Stimulated activated CD4-positive, alpha-beta T cell treated with anti-CD3 and anti-CD28 coated beads, Interleukin-1b, Interleukin-23, amount 100 ng/mL, for 1 hour (primary cell): ENCODE measurements at places on chromosomes 5 and 9.

DNA sequence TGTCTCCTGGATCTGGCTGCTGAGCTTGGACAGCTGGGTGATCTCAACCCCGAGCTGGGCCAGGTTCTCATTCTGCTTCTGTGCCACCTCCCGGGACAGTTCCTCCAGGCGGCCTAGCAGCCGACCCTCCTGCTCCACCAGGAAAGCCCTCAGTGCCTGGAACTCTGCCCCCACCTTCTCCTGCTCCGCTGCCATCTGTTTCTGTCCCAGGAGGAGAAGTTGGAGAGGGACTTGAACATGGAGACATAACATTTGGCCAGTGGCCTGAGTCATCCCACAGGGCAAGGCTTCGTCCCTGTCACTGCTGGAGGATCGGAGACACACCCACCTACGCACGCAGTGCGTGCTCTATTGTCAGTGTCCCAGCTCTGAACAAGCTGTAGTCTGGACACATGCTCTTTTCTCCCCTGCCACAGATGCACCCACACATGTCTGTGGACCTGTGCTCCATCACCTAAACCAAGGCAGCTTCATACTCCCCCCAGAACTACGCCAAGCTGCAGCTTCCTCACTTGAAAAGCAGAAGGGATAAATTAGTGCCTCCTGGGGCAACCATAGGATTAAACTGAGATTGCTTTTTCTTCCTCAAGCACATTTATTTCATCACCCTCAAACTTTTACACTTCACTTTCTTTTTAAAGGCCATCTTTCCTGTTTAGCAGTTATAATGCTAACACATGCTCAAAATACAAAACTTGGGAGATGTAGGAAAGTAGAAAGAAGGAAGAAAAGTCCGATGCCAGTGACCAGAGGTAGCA, 4.9 kb downstream of the TRIM7 start:
- DNase-seq: no peak

DNA sequence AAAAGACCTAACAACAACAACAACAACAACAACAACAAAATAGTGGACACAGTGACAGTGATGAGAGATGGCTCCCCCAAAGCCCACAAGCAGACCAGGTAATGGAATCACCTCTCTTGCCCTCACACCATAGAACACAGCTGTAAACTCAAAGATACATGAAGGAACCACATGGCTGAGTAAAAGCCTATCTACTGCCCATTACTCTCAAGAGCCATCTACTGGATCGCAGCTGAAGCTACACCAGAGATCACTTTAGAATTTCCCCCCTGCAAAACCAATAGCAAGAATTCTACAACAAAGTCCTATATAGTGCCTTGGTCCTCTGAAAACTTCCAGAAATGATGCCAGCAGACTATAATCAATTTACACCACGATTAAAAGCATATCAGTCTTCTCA, 1537.6 kb upstream of the CDH9 start:
- no peak for DNase-seq

- no peak for DNase-seq
Observed at GRCh38 chr5:65721050-65721719, 724 bp downstream of the SGTB start.

GRCh38 chr5:168370831-168371230, 79.4 kb downstream of the WWC1 start:
- no peak for DNase-seq

DNA sequence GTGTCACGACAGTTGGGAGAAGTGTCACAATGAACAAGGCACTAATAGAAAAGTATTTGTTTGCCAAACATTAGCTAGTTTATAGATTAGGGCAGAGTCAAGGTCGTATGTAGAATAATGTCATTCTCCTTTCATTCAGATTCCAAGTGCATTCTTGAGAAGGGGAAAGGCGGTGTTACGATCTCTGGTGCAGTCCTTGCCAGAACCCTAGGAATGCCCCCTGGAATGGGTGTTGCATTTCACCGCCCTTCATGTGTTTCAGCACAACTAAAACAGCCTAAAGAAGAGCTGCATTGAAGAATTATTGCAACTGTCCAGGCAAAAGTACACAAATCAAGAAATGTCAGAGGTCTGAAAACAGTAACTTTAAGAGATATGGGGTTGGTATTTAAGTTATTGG, 721.0 kb upstream of the WWC1 start:
- DNase-seq: no peak

GRCh38 chr5:177366528-177367322, 9.0 kb downstream of the RGS14 start:
- no peak for DNase-seq

DNA sequence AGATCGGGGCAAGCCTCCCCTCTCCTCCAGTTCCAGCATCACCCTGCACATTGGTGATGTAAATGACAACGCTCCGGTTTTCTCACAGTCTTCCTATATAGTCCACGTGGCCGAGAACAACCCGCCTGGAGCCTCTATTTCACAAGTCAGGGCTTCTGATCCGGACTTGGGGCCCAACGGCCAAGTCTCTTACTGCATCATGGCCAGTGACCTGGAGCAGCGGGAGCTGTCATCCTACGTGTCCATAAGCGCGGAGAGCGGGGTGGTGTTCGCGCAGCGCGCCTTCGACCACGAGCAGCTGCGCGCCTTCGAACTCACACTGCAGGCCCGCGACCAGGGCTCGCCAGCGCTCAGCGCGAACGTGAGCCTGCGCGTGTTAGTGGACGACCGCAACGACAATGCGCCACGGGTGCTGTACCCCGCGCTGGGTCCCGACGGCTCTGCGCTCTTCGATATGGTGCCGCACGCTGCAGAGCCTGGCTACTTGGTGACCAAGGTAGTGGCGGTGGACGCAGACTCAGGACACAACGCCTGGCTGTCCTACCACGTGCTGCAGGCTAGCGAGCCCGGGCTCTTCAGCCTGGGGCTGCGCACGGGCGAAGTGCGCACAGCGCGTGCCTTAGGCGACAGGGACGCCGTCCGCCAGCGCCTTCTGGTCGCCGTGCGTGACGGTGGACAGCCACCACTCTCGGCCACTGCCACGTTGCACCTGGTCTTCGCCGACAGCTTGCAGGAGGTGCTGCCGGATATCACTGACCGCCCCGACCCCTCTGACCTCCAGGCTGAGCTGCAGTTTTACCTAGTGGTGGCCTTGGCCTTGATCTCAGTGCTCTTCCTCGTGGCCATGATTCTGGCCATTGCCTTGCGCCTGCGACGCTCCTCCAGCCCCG, 1.9 kb downstream of the PCDHGB4 start:
- no peak for DNase-seq

DNA sequence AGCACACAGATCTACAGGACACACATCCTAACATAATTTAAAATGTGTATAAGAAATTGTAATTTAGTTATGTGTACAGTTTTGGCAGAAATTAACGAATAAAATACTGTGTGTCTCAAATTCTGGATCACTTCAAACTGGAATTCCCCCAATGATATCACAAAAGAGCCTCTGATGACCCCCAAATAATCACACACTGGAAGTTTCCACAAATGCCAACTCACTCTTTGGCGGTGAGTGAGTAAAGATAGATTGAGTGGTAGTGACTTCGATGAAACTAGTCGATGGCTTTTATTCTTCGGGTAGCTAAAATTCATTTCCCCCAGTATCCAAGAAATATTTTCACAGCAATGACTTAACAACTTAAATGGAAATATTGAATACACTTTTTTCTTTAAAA, 2.2 kb downstream of the ZNF366 start:
- no peak for DNase-seq

GRCh38 chr9:115743709-115744605, 409.6 kb upstream of the PAPPA start:
- DNase-seq: no peak

DNA sequence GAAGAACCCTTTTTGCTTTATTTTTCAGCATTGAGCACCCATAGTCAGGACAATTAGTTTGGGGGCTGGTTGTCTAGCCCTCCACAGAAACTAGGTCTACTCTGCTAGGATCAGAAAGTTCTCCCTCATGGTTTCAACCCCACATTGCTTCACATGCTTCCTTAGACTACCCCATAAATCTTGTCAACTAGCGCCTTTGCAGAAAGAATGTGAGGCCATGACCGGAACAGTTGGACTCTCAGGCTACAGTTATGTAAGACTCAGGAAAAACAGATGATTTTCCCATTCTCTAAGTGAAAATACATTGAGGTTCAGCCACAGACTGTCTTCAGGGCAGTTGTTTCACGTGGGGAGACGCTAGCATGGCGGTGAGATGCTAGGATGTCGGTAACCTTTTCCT, 255.6 kb downstream of the NR3C1 start:
- no peak for DNase-seq

DNA sequence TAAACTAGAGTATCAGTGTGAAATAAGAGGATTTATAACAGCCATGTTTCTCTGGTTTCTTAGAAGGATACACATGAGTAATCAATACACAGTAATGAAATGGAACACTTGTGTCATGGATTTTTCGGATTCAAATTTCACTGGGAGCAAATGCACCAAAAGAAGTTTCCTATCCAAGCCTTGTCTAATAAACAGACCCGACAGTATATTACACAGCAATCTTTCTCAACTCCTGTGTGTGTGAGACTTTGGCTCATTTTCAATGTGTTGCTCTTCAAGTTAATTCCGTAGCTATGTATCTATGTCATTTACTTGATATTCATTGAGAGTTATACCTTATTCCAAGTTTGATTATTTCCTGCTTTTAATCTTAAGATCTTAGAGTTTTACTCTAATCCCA, 930.2 kb downstream of the MAT2B start:
- DNase-seq: no peak

DNA sequence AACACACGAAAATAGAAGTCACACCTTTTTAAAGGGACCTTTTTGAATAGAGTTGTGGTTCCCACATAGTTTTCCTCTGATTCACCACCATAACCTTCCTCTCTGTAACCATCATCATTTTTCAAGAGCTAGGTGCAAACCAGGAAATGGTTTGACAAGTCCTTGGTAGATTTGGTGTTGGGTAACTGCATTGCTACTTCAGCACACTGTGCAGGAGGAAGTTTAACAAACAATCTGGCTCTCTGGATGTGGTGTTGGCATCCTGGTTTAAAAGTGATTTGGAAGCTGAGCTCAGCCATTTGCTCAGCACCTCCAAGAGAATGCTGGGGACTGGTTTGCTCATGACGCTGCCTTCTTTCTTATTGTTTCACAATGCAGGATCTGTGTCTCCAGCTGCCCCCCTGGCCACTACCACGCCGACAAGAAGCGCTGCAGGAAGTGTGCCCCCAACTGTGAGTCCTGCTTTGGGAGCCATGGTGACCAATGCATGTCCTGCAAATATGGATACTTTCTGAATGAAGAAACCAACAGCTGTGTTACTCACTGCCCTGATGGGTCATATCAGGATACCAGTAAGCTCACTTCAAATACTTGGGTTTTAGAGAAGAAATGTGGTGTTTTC, 213.1 kb downstream of the RFK start:
- no peak for DNase-seq
